ENCODE measurements at places on chromosomes 1 and 21.

DNA sequence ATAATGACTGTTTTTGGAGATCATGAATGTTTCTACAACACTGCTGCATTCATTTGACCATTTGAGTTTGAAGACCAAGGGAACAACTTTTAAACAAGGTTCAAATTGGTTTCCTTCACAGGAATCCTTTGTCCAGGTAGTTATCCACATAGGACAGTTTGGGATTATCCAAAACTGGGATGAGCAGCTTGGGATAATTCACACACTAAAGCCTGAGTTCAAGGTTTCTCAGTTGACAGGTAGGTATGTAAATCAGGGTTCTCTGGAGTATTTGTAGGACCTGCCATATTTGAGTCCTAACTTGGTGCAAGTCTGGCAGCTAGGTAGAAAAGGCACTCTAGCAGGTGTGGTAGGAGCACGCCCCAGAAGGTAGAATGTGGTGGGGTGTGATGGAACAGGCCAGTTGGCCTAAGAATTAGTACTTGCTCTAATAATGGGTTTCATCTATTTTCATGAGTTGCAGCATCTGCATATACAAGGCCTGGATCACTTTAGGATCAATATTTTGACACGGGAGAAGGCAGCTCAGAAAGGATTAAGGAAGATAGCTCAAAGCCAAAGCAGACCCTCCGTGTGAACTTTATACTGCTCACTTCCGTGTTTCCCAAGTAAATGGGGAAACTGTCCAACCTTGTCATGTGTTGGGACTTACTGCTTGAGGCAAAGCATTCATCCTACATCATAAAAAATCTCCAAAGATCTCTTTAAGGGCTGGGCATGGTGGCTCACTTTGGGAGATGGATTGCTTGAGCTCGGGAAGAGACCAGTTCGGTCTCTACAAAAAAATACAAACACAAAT, 14.1 kb upstream of the RAB42 start:
- DNase-seq, result no peak

- no peak for DNase-seq
Observed at GRCh38 chr1:210300923-210301614, 27.6 kb upstream of the HHAT start.

- no peak for DNase-seq
Observed at GRCh38 chr1:221440658-221441057, 301.2 kb downstream of the DUSP10 start.

- DNase-seq, result no peak
Observed at GRCh38 chr1:22971611-22972405, 858 bp downstream of the LACTBL1 start.

DNA sequence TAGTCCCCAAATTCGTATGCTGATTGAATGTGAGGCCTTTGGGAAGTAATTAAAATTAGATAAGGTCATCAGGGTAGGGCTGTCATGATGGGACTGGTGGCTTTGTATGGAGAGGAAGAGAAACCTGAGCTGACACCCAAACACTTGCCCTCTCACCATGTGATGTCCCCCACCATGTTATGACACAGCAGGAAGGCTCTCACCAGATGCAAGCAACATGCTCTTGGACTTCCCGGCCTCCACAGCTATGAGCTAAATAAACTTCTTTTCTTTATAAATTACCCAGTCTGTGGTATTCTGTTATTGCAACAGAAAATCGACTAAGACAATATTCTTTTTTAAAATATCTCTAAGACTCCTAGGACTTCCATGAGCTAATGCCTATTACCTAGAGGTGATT, 43.6 kb upstream of the GUCA2B start:
- no peak for DNase-seq

GRCh38 chr1:212428496-212428895, 4.2 kb upstream of the NENF start:
- no peak for DNase-seq

DNA sequence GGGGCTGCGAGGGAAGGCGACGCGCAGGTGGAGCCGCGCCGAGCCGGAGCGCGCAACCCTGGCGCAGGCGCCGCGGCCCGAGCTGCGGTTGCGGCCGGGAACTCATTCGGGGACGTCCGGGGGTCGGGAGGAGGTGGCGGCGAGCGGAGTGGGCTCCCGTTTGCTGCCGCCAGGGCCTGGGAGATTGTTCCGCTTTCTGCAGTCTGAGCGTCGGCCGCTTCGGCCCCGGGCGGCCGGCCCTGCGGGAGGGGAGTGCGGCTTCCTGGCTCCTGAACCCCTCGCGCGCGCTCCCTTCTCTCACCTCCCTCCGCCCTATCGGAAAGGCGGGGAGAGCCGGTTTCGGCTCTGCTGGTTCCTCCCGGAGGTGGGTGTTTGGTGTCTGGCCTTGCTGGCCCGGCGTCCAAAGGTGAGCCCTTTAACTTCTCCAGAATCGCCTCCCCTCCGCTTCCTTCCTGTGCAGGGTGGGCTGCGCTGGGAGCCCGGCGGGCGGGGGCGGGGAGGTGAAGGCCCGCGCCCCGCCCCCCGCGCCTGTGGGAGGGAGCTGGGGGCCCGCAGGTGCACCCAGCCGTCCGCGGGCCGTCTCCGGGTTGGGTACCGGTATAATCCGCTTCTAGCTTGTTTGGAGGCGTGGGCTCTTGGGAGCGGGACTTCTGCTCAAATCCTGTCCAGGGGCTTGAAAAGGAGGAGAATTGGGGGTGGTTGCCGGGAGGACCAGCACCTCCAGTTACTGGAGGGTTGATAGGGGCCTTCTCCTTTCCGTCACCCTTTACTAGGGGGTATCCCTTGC, 683 bp downstream of the LRRC8D start:
- peak; percentile 29 for DNase-seq

DNA sequence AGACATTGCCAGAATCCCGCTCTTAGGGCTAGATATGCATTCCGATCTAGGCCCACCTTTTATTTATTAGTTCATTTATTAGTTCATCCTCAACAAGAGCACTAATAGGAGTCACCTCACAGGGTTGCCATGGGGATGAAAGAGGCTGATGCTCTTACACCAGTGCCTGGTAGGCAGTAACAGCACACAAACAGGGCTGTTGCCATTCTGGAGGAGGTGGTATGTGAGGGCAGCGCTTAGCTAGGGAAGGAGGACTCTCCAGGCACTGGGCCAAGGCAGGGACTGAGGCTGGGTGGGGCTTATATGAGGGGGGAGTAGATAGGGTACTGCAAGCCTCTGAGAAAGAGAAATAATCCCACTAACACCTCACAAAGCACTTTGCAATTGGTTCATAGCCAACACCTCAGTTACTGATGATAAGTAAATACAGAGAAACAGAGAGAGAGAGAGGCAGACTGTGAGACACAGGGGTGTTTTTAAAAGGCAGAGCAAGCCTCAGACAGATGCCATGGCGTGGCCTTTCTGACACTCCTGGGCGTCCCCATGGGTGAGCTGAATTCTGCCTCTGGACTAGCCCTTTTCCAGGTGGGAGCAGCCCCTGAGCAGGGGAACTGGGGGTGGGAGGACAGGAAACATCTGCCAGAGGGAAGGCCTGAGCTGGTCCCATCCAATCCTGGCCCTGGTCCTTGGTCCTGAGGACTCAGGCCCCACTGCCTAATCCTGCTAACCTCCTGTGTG, 5.9 kb downstream of the FCGR2A start:
- DNase-seq, result no peak

GRCh38 chr1:59137276-59137615, 159.6 kb upstream of the FGGY start:
- no peak for DNase-seq

DNA sequence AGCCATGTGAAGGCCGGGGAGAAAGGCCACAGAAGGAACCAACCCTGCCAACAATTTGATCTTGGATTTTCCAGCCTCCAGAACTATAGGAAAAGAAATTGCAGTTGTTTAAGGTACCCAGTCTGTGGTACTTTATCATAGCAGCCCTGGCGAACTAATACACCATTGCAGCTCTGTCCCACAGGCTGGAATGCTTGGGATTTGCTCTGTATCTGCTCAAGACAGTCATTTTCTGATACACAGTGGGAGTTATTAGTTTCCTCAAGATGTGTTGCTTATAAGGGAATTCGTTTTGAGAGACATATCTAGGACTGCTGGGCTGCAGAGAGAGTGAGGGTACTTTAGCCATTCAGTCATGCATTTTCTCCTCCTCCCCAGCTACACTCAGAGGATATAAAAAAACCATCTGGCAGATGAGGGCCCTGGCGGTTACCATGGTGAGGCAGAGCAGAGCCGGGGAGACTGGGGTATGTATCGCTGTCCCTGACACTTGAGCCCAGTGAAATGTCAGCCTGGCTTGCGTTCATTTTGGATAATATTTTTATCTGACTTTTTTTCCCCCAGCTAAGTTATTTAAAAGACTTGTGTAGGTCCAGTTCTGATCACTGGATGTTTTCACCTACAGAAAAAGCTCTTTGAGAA, 104.6 kb downstream of the DIRAS3 start:
- DNase-seq, result no peak

DNA sequence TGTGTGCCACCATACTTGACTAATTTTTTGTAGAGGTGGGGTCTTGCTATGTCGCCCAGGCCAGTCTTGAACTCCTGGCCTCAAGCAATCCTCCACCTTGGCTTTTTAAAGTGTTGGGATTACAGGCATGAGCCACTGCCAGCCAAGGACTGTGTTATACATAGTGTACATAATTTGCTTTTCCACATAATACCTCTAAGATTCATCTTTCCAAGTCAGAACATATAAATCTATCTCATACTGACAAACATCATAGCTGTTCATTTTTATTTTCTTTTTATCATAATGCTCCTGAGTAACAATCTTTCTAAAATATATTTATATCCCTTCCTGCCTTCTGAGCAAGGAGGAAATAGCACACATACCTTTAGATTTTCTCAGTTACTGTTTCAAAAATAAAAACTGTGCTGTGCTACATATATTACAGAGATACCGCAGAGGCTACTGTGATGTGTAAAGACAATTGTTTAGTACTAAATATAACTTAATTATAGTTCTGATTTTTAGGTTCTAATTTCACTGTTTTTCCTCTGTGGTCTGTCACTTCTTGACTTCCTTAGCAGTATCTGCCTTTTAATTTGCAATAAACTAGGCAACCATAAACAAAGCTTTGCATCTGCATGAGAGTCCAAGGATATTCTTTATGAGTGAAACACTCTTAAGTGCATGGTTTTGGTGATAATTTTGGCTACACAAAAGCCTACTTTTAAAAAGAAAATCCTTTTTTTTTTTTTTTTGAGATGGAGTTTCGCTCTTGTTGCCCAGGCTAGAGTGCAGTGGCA, 59.3 kb downstream of the EYA3 start:
- DNase-seq, result no peak

GRCh38 chr1:210684466-210685294, 356.0 kb downstream of the HHAT start:
- no peak for DNase-seq

- no peak for DNase-seq
Observed at GRCh38 chr1:24756395-24756794, 11.1 kb downstream of the CLIC4 start.

GRCh38 chr1:98565951-98566350, 95.6 kb upstream of the SNX7 start:
- no peak for DNase-seq

GRCh38 chr1:57418971-57419370, 4.9 kb downstream of the DAB1 start:
- no peak for DNase-seq

DNA sequence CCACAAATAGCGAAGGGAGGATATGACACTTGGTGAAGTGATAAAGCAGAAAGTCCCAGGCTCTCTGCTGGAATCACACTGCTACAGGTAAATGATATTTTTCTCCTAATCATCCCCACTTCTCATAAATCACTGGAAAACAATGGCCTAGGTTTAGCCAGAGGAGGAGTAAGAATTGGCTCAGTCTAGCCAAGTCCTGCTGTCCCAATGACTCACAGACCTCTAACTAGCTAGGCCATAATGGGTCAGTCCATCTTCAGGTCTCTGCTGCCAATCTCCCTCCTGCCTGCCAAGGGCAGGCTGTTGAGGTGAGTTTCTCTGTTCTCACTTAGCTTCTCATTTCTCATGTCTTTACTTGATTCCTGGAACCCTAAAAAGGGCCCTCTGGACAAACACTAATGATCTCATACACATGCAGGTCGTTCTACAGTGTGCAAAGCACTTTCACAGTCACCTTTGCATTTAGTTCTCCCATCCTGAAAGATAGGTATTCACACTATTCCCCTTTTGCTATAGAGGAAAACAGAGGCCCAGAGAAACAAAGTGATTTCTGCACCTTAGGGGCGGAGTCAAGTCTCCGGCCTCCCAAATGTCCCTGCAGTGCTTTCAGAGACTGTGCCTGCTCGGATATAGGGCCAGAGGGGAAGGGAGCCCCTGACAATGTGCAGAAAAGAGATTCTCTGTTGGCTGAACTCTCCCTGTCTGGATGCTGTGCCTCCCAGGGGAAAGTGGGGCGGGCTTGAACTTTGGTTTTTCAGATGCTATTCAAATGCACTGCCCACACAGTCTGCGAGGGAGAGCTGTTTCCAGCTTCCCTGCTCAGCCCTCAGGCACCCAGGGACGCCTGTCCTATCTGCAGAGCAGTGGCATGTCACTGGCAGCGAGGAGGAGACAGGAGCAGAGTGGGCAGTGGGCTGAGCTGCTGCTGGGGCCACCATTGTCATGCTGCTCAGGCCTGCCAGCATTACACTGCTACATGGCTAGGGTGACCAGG, 3.9 kb upstream of the CDK18 start:
- no peak for DNase-seq

DNA sequence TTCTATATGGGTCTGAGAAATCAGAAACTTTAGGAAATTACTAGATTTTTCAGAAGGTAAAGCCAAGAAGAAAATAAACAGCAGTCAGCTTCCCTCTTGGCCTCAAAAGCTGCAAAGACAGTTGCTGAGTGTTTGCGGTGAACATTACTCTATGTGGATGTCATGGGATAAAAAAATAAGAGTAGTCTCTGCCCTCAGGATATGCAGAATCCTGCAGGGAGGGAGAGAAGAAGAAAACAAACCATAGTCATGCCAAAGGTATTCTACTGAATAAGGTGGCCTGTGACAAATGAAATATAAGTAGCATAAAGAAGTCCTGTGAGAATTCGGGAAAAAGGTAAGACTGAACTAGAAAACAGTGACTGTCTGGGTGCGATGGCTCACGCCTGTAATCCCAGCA, 19.0 kb downstream of the YARS1 start:
- no peak for DNase-seq

DNA sequence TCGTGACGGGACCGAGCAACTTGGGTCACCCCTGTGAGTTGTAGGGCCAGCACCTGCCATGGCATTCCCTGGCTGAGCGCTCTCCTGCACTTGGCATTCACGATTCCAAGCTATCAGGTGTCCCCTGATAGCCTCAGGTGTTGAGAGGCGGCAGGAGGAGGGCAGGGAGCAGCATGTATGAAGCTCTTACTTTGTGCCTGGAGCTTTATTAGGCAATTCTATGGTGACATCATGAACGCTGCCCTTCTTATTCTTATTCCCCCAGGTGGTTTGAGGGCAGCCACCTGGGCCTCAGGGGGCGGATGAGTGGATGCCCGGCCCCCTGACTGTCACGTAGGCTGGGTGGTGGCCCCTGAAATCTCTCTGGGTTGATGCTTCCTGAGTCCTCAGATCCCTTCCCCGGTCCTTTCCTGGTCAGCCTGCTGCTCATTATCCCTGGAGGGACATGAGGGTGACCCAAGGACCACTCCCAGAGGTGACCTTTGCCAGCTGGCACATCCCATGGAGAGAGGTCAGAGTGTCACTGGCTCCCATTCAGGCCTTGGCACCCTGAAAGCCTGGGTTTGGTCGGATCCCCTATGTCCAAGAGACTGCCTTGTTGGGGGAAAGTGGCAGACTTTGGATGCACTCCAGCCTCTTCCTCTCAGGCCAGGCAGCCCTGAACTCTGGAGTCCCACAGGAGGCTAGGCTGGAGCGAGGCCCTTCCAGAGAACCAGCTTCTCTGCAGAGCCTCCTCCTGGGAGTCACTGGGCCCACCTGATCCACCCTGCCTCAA, 51.9 kb downstream of the SPSB1 start:
- DNase-seq, result no peak

Data from CD4-positive, alpha-beta T cell (primary cell).